Cortex of kidney (tissue), 1 donor: ENCODE measurements at places on chromosomes 7 and 10.

DNA sequence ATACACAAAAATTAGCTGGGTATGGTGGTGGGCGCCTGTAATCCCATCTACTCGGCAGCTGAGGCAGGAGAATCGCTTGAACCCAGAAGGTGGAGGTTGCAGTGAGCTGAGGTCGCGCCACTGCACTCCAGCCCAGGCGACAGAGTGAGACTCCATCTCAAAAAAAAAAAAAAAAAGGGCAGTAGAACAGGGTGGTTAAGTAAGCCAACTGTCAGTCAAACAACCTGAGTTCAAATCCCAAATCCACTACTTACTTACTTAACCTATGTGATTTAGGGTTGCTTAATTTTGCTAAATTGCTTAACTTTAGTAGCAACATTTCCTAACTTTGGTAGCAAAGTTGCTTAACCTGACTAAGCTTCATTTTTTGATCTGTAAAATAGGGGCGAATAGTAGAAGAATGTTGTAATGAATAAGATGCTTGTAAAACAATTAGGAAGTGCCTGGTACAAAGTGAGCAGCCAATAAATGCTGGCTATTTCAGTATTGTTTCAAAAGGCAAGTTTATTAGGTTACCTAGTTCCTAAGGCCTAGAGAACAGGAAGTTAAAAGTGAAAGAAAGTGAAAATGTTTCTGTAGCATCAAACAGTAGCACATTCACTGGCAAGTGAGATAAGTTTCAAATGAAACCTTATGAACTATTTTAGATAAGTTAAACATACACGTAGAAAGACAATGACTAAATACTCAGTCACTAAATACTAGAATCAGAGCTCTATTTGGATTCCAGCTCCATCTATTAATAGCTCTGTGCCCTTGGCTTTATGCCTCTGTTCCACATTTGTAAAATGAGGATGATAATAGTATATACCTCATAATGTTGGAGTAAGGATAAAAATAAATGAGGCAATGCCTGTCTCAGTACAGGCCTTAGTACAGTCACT lies 64.3 kb downstream of the HOXA1 start:
- no peak for DNase-seq

- no peak for DNase-seq
These were observed 31.2 kb upstream of the PLEKHA1 start for GRCh38 chr10:122343135-122343800.

DNA sequence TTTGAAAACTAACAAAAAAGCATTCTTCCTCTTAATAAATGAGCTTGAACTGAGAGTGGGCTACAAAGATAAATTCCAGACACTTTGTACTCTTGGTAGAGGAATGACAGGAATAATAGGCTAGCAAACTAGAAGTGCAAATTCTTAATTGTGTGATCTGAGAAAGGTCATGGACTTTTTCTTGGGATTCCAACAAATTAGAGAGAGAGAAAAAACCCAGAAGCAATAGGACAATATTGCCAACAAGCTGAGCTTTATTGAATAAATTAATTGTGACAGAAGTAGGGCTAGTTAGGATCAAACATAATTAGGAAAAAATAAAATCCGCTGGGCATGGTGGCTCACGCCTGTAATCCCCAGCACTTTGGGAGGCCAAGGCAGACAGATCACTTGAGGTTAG lies 41.4 kb upstream of the LAMB1 start:
- DNase-seq = no peak

GRCh38 chr10:124030061-124030460 lies 63.3 kb downstream of the CHST15 start:
- DNase-seq = no peak

- DNase-seq = no peak
These were observed 131.8 kb upstream of the UNC5B start for GRCh38 chr10:71080381-71081228.

GRCh38 chr7:2654059-2654458 lies 22.3 kb downstream of the TTYH3 start:
- DNase-seq = no peak

DNA sequence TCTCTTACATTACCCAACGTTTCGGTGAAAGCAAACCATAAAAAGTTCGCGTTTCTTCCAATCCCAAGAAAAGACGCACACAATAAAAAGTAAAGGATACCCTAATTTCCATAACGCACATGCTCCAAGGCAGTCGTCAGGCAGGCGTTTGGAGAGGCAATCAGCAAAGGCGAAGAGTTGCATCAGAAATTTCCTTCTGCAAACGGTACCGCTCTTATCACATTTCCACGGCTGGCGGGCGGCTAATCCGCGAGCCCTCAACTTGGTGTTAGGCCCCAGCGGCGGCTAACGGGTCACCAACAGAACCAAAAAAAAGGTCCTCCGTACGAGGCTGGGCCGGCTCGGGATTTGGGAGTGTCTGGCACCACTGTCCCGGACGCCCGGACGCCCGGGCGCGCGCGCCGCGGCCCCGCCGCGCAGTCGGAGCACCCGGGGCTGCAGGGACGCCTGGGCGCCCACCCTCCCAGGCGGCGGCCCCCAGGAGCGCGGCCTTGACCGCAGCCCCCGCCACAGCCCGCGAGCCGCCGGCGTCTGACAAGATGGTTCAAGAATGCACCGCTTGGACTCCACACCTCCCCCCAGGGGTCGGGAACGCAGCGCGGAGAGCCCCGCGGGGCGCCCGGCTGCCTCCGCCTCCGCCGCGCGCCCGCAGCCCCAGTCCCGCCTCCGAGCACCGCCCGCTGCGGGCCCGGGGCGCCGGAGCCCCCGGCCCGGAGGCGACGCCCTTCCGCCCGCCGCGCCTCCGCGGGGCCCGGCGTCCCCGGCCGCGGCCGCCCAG lies 9.8 kb upstream of the GRB10 start:
- no peak for DNase-seq

DNA sequence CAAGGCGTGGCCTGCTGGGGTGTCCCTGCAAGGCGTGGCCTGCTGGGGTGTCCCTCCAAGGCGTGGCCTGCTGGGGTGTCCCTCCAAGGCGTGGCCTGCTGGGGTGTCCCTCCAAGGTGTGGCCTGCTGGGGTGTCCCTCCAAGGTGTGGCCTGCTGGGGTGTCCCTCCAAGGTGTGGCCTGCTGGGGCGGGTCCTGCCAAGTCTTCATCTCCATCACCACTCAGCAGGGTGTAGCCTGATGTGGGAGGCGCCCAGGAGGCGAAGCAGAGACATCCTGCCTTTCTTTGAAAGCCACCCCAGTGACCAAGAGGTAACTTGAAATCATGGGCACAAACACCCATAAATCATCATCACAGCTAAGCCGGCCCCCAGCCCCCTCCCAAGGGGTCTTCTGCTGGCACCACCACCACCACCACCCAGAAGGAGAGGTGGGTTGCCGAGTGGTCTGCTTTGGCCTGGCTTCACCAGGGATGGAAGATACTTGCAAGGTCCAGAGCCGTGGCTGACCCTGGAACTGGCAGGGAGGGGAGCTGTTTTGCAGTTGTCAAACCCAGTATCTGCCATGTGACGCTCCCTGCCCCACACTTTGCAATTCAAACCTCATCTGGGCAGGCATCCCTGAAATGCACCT lies 190.6 kb downstream of the EBF3 start:
- DNase-seq = no peak

DNA sequence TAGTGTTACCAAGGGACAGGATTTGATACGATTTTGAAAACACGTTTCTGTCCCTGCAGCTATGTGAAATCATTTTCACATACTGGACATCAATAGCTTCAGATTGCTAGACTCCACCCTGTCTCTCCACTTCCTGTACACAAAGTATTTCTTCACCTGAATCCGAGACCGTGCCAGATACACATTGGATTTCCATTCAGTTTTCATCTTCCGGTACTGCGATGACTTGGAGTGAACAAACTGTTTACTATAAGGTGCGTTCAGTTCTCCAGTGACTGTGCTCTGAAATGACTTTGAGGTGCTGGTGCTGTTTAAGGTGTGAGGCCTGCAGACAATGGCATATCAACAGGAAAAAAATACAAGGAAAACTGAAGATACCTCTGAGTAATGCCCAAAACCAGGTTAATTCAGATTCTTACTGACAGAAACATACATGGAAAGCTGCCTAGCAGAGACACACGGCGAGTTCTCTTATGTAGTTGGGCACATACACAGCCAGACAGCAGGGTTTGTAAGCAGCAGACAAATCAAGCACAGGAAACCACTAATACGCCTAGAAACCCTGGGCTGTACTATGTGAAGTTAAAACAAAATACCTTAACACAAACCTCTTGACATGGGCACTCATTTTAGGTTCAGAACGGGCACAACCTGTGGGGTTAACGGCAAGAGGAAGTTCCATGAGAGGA lies 119.2 kb downstream of the GALNT11 start:
- no peak for DNase-seq

DNA sequence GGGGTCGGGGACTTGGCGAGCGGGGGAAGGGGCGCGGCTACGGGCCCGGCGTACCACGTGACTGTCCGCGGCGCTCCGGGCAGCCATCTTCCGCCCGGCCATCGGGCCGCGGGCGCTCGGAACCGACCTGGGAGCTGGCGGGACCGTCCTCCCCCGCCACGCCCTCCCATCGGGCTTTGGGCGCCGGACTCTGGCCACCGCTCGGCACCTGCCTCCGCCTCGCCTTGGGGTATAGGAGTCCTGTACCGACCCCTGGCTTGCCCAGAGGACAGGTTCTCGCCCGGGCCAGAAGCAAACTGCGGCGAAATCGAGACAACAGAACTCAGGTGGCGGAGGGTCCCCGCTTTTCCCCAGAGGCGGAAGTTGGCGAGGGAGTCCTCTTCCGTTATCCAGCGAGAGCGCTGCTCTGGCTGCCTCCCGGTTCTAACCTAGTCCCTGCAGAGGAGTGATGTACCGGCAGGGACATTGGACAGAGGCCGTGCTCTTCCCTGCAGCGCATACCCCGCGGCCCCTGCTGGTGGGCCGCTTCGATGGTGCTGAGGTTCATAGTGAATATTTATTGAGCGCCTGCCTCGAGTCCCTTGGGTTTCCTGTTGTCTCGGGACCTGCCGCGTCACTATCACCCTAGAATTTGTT lies 1.2 kb upstream of the SGMS1 start:
- no peak for DNase-seq

DNA sequence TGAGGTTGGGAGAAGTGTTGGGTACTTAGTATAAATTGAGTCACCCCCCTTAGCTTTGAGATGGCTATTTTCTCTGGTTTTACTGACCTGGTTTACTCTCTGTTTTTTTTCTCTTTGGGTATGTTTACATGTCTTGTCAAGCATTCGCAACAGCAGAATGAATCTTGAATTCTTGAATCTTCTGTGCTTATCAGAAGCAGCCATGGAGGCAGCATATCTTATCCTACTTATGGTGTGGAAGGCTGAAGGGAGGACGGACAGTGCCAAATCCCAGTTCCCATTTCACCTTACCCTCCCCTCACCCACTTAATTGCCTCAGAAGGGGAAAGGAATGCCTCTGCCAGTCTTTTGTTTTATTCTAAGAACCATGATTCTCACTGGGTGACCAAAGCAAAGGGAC lies 3.7 kb downstream of the SND1 start:
- DNase-seq = no peak

DNA sequence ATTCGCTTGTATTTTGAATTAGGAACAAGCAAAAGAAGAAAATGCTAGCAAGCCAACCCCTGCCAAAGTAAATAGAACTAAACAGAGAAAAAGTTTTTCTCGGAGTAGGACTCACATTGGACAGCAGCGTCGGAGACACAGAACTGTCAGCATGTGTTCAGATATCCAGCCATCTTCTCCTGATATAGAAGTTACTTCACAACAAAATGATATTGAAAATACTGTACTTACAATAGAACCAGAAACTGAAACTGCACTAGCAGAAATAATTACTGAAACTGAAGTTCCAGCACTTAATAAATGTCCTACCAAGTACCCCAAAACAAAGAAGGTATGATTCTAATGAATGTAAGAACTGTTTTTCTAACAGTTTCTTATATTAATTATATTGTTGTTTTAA lies 87.9 kb downstream of the KMT2E start:
- DNase-seq = no peak

DNA sequence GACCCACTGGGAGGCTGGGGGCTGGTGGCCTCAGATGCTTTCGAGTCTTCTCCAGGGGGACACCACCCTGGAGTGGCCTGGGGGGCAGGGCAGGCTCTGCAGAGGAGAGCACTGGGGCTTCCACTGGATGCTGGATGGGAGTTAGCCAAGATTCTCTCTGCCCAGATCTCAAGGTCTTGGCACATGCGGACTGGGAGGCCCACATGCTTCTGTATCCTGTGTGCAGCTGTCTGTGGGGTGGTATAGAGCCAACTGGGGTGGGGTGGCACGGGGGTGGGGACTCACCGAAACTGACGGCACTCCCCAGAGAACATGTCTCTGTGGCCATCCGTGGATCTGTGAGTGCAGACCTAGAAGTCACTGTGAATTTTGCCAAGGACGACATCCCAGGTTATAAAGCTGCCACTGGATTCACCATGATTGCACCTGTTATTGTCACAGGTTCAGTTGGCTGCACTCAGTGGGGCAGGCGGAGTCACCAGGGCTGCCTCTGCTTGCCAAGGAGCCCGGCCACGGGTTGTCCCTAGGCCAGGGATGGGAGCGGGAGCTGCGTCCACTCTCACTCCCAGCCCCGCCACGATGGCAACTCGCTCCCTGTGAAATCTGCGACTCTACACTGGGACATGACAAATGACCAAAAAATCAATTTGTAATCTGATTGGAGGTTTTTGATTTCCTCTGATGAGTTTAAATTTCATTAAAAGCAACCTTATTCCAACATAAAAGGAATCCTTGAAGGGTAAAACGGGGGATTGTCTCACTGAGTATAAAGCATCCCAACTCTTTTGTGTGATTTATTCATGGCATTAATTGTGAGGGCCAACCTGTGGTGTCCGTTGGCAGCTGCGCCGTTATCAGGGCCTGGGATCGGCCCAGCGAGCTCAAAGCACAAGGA lies 131.3 kb downstream of the EBF3 start:
- no peak for DNase-seq

DNA sequence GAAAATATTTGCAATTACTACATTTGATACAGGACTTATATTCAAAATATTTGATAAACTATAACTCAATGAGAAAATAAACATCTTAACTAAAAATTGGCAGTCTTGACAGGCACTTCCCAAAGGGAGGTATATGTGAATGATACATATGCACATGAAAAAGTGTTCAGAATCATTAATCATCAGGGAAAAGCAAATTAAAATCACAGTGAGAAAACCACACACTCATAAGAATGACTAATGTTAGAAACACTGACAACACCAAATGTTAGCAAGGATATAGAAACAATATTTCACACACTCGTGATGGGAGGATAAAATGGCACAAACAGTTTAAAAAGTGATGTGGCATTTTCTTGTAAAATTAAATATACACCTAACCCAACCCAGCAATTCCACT lies 4.1 kb upstream of the VPS26A start:
- no peak for DNase-seq

- DNase-seq = no peak
These were observed 68.3 kb downstream of the SNX13 start for GRCh38 chr7:17871815-17872533.
